ENCODE measurements at places on chromosomes 2 and 18.

DNA sequence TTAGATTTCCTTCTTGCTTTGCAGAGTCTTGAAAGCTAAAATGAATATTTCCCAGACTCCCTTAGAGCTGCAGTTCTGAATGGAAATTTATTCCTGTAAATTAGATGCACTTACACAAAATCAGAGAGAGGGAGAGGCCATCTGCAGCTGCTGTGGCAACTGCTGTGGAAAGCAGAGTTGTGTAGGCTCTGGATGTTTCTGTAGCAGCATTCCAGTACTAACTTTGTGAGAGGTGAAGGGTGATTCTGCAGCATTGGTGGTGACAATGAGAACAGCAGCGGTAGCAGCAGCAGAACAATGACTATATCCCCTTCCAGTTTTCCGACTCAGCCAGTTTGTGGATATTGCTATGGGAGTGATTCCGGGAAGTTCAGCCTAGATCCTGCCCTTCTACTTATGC lies 433.0 kb upstream of the REG3G start:
- DNase-seq, result no peak

- no peak for DNase-seq
These were observed 316.5 kb downstream of the MBD2 start for GRCh38 chr18:53907921-53908320.

DNA sequence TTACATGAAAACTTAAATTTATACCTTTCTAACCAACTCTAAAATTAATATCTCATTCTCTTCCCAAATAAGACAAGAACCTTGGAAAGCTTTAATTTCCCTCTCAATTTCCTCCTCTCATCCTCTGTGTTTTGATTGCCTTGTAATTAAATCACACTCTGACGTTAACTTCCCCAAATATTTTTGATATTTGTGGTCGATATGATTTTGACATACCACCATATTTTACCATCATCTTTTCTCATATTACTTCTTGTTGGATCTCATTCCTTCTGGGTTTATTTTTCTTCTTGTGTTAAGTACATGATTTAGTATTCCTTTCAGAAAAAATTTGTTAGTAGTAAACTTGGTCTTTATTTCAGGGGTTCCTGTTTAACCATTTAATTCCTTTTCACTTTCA lies 69.6 kb downstream of the RDH14 start:
- no peak for DNase-seq

DNA sequence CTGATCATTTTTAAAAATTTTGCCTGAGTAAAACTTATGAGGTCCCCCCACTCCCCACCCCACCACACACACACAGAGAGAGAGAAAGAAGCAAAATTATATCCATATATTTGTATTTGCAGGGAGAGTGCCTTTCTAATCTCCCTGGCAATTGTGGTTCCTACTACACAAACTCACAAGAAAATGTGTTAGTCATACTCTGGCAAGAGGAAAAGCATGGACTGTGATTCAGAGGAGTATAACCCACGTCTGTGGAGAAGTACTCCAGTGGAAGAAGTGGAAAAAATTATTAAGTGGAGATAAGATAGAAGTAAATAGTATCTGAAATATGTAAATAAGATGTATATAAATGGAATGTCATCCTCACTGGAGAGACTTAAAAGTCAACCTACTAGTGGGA lies 114.0 kb downstream of the DSEL start:
- no peak for DNase-seq

GRCh38 chr2:147086715-147087114 lies 758.1 kb upstream of the ACVR2A start:
- DNase-seq, result no peak

DNA sequence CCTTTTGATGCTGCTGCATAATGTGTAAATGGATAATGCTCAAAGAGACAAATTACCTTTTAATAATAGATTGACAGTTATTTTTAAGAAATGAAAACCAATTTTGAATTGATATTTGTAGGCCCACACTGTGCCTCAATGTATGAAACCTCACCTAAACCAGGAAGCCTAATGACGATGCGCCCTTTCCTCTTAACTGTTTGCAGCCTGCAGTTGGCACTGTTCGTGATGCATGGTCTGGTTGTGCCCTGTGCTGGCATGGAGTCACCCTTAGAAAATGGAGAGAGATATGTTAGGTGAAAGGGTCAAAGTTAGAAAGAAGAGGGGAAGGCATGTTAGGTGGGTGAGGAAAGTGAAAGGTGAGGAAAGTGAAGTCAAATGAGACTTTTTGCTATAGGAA lies 390.2 kb downstream of the PTPRM start:
- no peak for DNase-seq

- no peak for DNase-seq
These were observed 194.3 kb downstream of the LDLRAD4 start for GRCh38 chr18:13412901-13413300.

GRCh38 chr2:192696857-192697256 lies 502.1 kb upstream of the TMEFF2 start:
- DNase-seq, result no peak

DNA sequence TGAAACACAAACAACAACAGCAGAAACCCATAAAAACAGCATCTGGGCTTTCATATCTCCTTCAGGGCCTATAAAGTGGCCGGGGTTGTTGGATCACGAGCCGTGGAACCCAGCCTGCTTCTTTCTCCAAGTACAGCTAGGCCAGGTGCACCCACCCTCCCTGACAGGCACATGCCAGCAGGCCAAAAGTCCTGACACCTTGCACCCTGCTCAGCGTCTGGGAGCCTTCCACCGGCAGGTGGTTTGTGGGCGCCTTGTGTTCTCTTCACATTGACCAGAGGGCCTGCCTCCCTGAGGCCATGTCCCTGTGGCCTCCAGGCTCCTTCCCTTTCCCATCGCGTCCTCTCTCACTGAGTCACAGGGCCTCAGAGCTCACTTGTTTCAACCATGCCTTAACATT lies 271.6 kb downstream of the ZNF516 start:
- DNase-seq, result no peak

DNA sequence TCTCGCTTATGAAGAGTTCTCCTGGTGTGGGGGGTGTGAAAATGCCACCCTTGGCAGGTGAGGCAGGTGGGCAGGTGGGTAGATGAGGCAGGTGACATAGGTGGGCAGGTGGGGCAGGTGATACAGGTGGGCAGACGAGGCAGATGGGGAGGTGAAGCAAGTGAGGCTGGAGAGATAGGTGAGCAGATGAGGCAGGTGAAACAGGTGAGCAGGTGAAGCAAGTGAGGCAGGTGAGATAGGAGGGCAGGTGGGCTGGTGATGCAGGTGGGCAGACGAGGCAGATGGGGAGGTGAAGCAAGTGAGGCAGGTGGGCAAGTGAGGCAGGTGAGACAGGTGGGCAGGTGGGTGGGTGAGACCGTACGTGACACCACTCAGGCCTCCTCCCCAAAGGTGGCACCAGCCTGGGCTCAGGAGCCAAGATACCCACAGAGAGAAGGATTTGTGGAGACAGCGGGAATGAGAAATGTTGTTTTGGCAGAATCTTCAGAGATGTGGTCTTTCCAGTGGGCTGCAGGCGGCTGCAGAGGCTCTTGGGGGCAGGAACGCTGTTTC lies 232.3 kb upstream of the MYT1L start:
- DNase-seq, result no peak

DNA sequence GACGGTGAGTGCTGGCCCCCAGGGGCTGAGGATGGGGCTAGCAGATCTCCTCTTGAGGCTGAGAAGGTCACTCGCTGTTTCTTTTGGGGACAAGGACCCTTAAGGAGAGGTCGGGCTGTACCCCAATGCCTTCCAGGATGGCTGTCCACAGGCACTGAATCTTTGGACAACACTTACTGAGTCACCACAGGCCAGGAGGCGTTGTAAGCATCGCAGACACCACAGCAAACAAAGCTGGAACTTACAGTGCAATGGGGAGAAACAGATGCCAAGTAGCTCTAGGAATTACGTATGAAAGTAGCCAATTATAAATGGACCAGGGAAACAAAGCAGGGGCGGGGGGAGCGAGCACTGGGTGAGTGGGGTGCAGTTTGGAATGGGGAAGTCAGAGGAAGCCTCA lies 219.8 kb downstream of the GLI2 start:
- DNase-seq, result no peak

DNA sequence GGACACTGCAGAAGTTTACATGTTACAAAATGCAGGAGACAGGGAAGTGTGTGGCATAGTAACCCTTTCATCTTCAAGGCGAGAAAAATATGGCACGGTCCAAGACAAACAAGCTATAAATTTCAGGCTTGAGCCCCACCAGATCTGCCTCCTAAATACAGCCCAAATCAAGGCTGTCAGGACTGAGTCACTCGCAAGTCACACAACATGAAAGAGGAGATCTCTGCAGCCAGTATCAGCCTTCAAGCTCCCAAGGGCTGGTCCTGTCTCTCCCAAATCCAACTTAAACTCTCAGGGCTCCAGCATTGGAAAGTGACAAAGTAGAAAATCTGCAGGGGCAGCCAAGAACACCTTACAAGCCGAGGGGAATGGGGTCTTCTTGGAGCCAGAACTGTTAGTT lies 106.3 kb upstream of the GATA6 start:
- DNase-seq, result no peak

DNA sequence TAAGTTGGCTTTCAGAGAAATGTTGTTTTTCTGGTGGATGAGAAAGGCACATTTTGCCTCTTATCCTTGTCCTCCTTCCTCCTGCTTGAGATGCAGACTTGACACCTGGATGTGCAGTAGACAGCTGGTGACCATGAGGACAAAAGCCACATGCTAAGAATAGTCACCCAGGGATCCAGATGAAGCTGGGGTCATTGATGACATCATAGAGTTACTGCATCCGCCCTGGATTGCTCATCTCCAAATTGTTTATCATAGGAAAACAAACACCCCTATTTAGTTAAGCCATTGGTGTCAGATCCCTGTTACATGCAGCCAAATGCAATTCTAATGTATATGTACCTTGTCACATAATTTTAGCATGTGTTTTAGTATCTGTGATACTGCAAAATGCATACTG lies 16.3 kb upstream of the SLC1A4 start:
- no peak for DNase-seq

GRCh38 chr18:6412933-6413472 lies 1.7 kb downstream of the L3MBTL4 start:
- no peak for DNase-seq

GRCh38 chr2:102470168-102470567 lies 2.9 kb upstream of the SLC9A4 start:
- DNase-seq, result no peak

DNA sequence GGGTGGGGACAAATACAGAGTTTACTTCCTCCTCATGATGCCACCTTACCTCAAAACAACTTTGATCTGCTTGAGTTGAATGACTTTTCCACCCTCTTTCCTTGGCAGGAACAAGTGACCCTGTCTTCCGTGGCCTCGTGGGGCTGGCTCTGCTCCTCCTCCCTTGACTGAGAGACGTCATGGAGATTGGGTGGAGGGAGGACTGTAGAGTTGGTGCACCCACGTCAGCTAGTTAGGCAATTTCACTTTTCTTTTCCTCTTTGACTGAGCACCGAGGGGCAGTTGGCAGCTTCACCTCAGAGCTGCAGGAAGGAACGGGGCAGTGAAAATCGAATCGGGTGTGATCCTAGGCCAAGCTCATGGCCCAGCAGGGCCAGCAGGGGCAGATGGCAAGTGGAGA lies at the start of gene SP140:
Gene SP140, plus strand, starts transcription at position 251 of the 400 bp plus-strand sequence. Its CDS starts 109 bp downstream, at position 360.
- DNase-seq, result peak; percentile 60

GRCh38 chr2:118122594-118123281 lies 34.5 kb downstream of the INSIG2 start:
- no peak for DNase-seq

DNA sequence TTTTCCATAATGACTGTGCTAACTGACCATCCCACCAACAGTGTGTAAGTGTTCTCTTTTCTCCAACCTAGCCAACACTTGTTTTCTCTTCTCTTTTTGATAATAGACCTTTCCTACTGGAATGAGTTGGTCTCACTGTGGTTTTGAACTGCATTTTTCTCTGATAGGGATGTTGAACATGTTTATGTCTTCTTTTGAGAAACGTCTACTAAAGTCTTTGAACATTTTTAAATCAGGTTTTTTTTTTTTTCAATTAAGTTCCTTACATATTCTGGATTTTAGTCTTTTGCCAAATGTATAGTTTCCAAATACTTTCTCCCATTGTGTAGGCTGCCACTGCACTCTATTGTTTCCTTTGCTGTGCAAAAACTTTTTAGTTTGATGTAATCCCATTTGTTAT lies 405.5 kb upstream of the FIGN start:
- no peak for DNase-seq

- DNase-seq, result no peak
These were observed 9.4 kb upstream of the PRLH start for GRCh38 chr2:237556773-237557632.

DNA sequence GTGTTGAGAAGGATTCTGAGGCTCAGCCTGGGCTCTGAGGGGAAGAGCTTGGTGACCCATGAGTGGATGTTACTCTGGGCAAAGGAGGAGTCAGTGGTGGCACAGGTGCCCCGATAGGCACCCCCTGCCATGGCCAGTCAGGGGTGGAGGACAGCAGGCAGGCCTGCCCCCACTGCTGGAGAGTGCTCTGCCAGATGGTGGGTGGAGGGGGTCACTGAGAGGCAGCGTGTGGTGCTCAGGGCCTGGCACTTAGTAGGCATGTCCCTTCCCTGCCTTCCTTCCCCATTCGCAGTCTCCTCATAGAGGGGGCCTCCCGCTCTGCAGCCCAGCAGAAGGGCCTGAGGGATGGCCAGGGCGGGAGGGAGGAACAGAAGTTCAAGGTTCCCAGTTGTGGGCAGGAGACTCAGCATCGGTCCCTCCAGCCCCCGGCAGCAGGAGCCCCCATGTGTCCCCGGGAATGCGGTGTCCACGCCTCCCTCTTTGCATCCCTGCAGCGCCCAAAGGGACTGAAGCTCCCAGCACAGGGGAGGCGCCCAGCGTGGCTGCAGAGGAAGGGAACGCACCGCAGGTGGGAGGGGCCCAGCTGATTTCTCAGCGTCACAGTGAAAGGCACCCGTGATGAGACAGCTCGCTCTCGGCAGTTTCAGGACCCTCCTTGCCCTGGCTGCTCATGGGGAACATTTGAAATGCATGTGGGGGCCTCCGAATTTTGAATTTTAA lies 5.7 kb upstream of the SNED1 start:
- DNase-seq, result no peak

GRCh38 chr2:3034396-3034795 lies 343.2 kb downstream of the EIPR1 start:
- no peak for DNase-seq

GRCh38 chr2:47534179-47534919 lies 131.4 kb downstream of the MSH2 start:
- DNase-seq, result no peak

GRCh38 chr18:3211236-3211992 lies 8.4 kb downstream of the MYOM1 start:
- DNase-seq, result no peak

- no peak for DNase-seq
These were observed 71.7 kb downstream of the TPGS2 start for GRCh38 chr18:36757081-36757480.

DNA sequence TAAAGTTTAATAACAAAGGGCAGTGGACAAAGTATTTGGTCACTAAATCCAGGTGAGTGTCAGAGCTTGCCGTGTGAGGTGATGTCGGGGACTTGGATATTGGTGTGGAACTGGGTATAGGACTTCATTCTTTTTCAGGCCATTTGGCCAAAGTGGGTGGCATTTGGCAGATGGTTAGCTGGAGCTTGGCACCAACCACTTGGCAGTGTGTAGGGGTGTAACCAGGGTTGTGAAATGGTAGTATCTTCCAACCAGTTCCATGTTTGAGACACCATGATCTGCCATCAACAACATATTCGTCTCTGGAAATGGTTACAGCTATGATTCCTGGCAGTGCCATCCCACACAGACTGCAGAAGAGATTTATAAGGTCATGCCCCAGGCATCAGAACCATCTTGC lies 113.9 kb downstream of the CCDC85A start:
- no peak for DNase-seq

Data from stimulated activated CD8-positive, alpha-beta memory T cell treated with anti-CD3 and anti-CD28 coated beads, Interleukin-4, amount 100 ng/mL, for 1 hour (primary cell).